ENCODE measurements at places on chromosomes 5 and 9.

GRCh38 chr5:149608936-149609545, 27.7 kb downstream of the ARHGEF37 start:
- no peak for DNase-seq

DNA sequence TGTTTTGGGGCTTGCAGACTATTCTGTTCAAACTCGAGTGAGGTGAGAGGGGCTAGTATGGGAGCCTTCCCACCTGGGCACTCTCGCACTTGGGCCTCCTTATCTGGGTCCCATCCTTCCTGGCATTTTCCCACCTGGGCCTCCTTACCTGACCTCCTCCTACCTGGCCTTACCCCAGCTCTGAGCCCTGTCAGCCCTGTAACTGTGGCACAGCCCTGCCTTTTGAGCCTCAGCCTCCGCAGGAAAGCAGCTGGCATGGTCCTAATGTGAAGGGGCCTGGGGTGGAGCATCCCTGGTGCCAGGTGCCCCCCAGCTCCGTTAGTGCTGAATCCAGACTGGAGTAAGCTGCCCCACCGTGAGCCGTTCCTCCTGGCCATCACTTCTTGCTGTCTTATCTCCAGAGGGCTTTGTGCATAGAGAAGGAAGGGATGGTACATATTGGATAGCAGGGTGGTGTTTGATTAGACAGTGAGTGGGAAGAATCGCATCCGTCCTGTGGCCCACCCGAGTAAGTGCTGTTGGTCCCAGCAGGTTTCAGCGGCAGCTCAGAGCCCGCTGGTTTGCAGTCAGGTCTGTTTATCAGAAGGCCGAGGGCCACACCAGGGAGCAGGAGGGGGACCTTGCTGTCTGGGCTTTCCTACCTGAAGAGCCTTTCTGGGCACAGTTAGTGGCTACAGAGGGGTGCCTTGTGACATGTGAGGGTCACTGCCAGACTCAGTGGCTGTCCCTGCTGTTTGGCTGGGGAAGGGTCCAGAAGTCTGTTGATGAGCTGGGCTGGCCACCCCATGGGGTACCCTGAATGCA, 76.5 kb downstream of the WNK2 start:
- no peak for DNase-seq

GRCh38 chr5:58088941-58089340, 370.9 kb downstream of the PLK2 start:
- no peak for DNase-seq

- peak; percentile 96 for DNase-seq
Observed at GRCh38 chr5:150144246-150144801, 11.3 kb downstream of the PDGFRB start.

DNA sequence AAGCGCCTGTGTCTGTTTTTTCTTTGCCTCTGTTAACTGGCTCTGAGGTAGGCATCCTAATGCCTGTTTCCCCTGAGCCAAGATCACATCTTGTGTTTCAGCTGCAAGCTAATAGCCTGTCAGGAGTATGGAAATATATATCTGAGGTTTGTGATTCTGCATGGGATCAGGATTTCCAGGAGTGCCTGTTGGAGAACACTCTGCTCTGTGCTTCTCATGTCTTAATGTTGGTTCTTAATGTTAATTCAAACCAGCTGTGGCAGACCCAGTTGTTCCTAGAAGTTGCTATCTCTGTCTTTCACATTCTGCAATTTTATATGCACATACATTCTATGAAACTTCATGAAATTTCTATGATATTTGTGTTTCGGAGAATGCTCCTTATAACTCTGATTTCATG, 72.1 kb downstream of the PGM5 start:
- DNase-seq: no peak
